ENCODE measurements at places on chromosomes 3 and 15.

DNA sequence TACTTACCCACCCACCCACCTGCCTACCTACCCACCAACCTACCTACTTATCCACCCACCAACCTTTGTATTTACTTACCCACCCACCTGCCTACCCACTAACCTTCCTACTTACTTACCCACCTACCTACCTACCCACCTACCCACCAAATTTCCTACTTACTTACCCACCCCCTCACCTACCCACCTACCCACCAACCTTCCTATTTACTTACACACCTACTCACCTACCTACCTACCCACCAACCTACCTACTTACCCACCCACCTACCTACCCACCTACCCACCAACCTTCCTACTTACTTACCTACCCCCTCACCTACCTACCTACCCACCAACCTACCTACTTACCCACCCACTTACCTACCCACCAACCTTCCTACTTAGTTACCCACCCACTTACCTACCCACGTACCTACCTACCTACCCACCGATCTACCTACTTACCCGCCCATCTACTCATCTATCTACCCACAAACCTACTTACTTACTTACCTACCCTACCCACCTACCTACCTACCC lies 179.6 kb downstream of the USP13 start:
- no peak for DNase-seq

- DNase-seq = no peak
Measured at GRCh38 chr3:116280130-116280740, 165.1 kb downstream of the LSAMP start.

DNA sequence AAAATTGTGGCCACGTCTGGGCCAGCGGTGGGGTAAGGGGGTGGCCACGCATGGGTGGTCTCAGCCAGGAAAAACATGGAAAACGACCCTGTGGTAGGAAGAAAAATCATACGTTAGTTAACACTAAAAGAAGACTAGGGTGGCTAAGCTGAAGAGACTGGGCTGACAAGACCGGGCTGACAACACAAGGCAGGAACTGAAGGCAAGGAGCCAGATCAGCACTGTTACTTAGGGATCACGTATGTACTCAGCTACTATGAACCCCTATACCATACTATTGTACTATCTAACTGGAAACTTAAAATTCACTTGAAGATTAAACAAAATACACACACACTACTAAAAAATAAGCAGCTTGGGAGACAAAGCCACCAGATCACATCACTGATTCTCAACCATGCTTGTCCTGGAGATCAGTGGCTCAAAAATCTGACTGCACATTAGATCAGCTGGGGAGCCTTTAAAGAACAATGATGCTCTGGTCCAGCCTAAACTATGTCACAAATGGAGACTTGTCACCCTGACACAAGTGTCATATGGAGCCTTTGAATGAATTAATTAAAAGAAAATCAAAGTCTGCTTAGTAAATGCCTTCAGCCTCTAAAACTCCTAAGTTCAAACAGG lies 442.2 kb downstream of the SHQ1 start:
- no peak for DNase-seq

DNA sequence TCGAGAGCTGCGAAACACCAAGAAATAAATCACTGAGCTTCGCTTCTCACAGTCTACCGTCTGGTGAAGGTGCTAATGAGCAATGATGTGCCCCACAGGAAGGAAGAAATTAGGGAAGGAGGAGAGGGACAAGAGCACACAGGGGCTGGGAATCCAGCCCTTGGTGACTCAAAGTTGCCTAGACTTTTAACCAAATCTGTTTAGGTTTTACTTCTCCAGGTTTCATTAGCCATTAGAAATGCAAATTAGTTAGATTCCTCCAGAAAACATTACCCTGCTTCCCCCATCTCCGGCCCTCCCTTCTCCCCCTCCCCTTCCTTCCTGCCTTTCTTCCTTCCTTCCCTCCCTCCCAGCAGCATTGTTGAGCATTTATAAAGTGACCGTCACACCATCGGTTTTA lies 59.3 kb upstream of the UBE2E1 start:
- DNase-seq = no peak

GRCh38 chr3:122609798-122610559 lies 32.5 kb downstream of the PARP15 start:
- DNase-seq = peak; percentile 66

GRCh38 chr3:151182349-151183079 lies 20.5 kb downstream of the GPR171 start:
- DNase-seq = no peak

GRCh38 chr15:63922916-63923315 lies 89.2 kb upstream of the HERC1 start:
- DNase-seq = no peak

DNA sequence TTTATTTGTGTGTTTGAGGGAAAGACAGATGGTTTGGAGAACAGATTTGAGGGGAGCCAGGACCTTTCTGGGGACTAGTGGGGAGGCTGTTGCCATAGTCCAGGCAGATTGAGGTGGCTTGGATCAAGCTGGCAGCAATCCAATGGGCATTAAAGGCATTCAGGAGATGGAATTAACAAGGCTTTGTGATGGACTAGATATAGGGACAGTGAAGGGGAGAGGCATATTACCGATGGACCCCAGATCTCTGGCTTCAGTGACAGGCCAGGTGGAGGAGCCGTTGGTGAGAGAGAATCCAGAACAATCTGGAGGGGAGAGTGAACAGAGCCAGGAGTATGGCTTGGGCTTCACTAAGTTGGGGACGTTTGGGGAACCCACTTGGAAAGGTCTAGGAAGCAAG lies 124.8 kb downstream of the EEFSEC start:
- DNase-seq = no peak

- peak; percentile 35 for DNase-seq
Measured at GRCh38 chr3:149120051-149120972, 9.1 kb upstream of the HPS3 start.

- peak; percentile 54 for DNase-seq
Measured at GRCh38 chr3:4776980-4777581, 202.2 kb upstream of the BHLHE40 start.

- DNase-seq = no peak
Measured at GRCh38 chr3:150130404-150131100, 159.9 kb upstream of the PFN2 start.

GRCh38 chr3:57934373-57934772 lies 73.8 kb upstream of the FLNB start:
- DNase-seq = no peak

- no peak for DNase-seq
Measured at GRCh38 chr3:96416549-96417255, 397.7 kb upstream of the EPHA6 start.

- no peak for DNase-seq
Measured at GRCh38 chr15:86915811-86916331, 836.2 kb downstream of the AGBL1 start.

- DNase-seq = no peak
Measured at GRCh38 chr3:126657901-126658300, 3.0 kb upstream of the TXNRD3 start.

- DNase-seq = no peak
Measured at GRCh38 chr3:50233176-50233575, 2.8 kb upstream of the GNAI2 start.

GRCh38 chr3:4409415-4409814 lies 57.7 kb downstream of the SUMF1 start:
- DNase-seq = no peak

GRCh38 chr15:66601521-66601920 lies 35.7 kb upstream of the LCTL start:
- DNase-seq = no peak

- DNase-seq = no peak
Measured at GRCh38 chr3:105622169-105622568, 246.6 kb downstream of the CBLB start.

GRCh38 chr3:130648293-130648692 lies 98.3 kb downstream of the PIK3R4 start:
- no peak for DNase-seq

DNA sequence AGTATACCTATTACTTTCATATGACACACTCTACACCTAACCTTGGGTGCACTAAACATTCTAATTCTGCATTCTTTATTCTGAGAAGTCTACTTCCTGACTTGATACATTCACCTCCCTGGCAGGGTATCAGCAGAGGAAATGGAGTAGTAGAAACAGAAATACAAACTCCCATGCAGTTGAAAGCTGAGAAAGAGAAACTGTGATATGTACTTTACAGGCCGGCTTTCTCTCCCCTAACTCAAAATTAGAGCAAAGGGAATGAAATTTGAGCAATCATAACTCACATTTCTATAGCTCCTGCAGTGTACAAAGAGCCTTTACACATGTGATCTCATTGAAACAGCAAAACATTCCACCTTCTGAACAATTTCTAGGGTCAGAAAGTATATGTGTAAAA lies 135.5 kb upstream of the COL8A1 start:
- DNase-seq = no peak

GRCh38 chr3:143121241-143122088 lies 1.9 kb downstream of the CHST2 start:
- DNase-seq = peak; percentile 9

DNA sequence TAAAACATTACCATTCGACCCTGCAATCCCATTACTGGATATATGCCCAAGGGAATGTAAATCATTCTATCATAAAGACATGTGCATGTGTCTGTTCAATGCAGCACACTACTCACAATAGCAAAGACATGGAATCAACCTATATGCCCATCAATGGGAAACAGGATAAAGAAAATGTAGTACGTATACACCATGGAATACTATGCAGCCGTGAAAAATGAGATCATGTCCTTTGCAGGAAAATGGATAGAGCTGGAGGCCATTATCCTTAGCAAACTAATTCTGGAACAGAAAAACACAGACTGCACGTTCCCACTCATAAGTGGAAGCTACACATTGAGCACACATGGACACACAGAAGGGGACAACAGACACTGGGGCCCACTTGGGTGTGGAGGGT lies 20.4 kb upstream of the PYDC2 start:
- no peak for DNase-seq

GRCh38 chr15:41892621-41893421 lies 1.0 kb downstream of the SPTBN5 start:
- no peak for DNase-seq
